Stimulated activated CD4-positive, alpha-beta T cell treated with anti-CD3 and anti-CD28 coated beads, Interleukin-15, amount 100 ng/mL, for 1 hour (primary cell): ENCODE measurements at places on chromosomes 4 and X.

DNA sequence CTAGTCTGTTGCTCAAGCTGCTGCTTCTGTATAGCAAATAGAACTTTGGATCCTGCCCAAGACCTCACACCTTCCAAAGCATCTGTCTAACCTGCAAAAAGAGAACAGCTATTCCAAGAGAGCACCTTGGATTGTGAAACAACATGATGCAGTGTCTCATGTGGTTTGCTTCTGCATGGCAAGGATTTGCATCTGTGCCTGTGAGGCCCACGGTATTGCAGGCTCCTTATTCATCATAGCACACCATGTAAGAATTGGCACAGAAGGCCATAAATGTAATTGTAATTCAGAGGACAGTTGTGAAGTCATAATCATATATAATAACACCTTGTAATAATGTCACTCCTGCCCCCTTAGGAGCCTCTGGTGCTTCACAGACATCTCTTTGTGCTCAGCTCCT is 147.1 kb downstream of the ZNF674 start:
- no peak for DNase-seq

DNA sequence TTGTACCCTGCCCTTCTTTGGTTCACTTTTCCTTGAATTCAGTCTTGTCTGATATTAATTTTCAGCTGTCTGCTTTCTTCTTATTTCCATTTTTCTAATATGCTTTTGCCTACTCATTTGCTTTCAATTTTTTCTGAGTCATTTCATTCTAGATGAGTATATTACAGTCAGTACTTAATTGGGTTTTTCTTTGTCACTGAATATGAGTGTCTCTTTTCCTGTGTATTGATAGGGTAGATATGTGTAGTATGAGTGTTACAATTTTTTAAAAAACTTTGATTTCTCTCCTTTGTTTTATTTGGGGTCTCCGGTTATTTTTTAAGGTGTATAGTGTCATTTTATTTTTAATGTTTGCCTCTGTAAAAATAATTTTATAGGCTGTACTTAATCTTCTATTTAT is 222.2 kb downstream of the IDS start:
- DNase-seq: no peak

- DNase-seq: no peak
Measured at GRCh38 chr4:25795566-25796454, 67.0 kb downstream of the SEL1L3 start.

DNA sequence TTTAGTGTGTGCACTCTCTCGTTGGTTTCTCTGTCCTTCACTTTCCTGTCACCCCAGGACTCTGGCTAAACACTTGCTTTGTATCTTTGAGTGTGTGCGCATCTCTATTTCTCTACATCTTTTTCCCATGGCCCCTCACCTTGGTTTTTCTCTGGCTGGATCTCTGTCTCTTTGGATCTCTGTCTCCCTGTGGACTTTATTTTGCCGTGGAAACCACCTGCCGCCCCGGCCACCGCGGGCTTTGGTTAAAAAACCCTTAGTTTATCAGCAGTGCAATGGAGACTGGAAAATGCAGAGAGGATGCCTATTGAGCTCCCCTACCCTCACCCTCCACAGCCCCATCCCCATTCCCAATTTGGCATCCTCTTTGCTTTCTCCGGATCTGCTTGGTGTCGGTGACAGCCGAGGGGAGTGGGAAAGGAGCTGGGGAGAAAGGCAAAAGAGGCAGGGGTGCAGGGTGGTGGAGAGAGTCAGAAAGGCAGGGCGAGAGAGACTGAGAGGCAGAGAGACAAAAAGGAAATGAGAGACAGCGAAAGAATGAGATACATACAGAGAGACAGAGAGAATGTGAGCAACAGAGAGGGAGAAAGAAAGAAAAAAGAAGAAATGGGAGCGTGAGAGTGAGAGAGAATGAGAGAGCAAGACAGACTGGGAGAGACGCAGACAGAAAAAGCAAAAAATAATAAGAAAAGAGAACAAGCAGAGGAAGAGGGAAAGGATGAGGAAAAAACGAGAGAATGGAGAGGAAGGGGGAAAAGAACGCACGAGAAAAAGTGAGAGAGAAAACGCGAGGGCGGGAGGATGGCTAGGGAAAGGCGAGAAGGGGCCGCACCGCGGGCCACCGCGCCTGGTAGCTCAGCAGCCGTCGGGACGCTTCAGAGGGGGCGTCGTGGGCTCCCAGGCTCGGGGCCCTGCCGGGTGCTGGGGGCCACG is 688 bp downstream of the GPR101 start:
- DNase-seq: no peak

DNA sequence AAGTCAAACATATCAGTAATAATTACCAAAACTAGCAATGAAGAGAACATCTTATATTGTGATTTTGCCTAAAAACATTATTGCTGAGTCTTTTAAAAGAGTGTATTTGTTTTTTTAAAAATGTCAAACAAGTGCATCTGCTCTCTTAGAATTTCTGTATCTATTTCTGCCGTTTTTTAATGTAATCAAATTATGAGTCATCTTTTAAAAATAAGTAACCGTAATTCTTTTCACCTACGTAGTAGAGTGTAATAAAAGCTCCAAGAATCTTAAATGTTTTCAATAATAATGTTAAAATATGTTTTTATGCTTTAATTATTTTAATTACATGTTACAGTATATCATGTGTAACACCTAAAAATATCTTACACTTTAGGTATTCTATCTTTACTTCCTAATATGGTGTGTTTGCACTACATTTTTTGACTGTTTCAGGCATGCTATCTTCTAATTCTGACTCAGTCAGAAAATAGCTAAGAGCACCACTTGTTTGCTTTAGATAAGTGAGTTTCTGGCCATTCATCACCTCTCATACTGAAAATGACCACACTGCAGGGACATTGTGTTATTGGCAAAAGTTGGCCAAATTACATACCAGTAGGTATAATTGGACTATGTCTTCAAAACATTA is 368.5 kb downstream of the PCDH7 start:
- DNase-seq: no peak

DNA sequence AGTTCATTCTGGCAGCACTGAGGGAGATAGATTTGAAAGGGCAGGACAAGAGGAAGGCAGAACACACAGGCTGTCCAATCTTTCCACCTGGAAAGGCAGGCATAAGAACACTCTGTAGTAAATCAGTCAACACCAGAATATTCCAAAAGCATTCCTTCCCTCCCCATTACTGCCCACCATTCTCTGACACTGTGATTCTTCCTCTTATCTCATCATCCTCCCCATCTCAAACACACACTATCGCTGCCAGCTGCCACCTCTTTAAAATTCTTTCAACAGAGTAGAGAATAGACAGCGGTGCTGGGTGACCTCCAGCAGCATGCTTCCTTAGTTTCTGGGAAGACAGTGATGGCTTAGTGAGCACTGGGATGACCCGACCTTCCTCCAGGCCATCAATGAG is 53.7 kb upstream of the MYOZ2 start:
- no peak for DNase-seq

GRCh38 chr4:86653237-86653865 is 59.2 kb downstream of the PTPN13 start:
- no peak for DNase-seq

DNA sequence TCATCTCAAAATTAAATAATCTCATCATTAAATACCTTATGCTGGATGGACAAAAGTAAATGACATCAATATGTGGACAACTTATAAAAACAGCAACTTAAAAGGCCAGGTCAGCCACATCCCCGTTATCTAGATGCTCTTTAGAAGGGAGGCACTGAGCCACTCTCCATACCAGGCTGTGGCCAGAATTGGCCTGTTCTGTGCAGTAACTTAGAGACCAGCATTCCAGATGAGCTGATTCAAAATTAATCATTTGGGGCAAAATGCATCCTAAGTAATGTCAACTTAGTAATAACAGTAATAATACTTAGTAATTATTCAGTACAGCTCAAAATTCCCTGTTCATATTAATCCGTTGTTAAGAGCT is 373.6 kb downstream of the FBXW7 start:
- no peak for DNase-seq

DNA sequence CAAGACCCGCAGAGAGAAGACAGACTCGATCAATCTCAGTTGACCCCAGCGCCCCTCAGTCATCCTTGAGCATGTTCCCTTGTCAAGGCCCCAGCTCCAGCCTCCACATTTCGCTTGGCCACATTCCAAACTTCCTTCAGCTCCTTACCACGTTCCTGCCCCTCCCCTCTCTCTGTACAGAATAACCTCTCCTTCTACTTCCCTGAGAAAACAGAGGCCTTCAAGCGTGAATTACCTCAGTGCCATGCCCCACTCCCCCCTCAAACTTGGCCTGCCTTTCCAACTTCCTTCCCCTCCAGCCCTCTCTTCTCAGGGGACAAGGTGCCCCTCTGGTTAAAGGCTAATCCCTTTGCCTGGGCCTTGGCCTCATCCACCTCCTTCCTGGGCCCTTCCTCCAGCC is 3.2 kb upstream of the RIPPLY1 start:
- DNase-seq: no peak

GRCh38 chr4:121326597-121326996 is 54.2 kb downstream of the QRFPR start:
- no peak for DNase-seq

DNA sequence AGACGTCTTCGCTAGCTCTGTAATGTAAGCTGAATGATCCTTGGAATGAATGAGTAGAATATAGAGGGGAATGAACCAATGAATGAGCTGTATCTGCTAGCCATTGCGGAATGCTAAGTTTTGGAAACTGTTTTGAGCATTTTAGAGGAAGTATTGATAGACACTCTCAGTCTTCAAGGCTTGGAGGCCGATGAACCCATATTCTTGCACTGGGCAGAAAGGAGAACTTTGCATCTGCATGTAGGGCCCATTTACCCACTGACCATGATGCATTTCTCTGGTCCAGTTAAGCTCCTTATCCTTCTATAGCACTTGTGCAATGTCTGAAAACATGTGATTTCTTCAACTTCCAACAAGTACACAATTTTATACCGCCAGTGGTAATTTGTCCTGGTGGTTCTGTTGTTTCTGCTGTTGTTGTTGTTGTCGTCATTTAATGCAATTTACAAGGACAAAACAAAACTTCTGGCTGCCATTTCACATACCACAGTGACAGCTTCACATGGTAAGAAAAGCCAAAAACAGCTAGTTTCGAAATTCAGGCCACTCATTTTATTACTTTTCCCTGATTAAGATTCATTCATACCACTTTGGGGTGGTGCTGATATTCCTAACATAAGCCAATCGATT is 85.0 kb upstream of the MTM1 start:
- DNase-seq: no peak

GRCh38 chrX:124455966-124456365 is 109.6 kb downstream of the SH2D1A start:
- no peak for DNase-seq

GRCh38 chrX:45240301-45240700 is 39.6 kb upstream of the DIPK2B start:
- no peak for DNase-seq

DNA sequence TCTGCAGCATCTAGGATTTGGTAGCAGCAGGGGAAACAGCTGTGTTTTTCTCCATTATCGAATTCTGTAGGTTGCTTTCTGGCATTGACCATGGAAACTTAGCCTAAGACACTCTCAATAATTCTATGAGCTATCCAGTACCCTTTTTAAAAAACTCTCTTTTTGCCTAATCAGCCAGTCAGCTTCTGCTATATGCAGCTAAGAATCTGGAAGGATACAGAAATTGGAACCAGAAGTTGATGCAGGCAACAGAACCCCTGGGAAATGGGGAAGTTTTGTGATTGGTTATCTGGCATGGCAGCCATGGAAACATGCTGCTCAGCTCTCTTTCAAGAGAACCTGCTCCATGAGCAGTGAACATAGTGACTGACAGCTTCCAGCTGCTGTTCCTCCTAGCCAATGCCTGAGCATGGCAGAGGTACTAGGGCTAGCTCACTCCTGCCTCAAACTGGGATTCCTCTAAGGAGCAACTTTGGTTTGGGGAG is 417.6 kb upstream of the MAOA start:
- no peak for DNase-seq

DNA sequence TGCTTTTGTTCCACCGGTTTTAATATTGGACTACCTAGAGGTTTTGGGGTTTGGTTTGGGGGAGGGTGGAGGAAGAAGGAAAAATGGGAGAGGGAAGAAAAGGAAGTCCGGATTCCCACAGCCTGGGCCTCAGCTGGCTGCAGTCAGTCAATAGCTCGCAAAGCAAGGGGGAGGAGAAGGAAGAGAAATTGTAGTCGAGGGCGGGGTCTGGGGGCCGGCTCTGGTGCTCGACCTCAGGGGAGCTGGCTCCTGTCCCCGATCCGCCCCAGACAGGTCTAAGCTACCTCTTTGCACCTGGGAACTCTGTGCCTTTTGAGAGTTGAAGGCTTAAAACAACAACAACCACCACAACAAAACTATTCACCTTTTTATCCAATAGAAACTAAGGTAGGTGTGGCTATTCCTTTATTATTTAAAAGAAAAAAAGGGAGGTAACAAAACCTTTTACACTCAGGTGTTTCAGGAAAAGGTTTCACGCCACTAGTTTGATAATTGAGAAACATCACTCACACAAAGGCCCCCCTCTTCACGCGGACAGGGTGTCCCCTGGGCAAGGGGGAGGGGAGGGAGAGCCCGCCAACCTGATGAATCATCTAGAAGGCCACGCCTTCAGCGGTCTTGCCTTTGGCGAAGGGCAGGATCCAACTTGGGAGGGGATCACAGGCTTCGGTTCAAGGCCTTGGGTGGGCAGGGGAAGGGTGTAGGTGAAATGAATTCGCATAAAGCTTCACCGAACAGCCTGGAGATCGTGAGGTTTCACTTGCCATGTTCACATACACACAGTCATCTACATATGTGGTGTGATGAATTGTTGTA is 1.6 kb upstream of the LNX1 start:
- no peak for DNase-seq

GRCh38 chrX:153804100-153804595 is 9.7 kb downstream of the SSR4 start:
- DNase-seq: no peak

DNA sequence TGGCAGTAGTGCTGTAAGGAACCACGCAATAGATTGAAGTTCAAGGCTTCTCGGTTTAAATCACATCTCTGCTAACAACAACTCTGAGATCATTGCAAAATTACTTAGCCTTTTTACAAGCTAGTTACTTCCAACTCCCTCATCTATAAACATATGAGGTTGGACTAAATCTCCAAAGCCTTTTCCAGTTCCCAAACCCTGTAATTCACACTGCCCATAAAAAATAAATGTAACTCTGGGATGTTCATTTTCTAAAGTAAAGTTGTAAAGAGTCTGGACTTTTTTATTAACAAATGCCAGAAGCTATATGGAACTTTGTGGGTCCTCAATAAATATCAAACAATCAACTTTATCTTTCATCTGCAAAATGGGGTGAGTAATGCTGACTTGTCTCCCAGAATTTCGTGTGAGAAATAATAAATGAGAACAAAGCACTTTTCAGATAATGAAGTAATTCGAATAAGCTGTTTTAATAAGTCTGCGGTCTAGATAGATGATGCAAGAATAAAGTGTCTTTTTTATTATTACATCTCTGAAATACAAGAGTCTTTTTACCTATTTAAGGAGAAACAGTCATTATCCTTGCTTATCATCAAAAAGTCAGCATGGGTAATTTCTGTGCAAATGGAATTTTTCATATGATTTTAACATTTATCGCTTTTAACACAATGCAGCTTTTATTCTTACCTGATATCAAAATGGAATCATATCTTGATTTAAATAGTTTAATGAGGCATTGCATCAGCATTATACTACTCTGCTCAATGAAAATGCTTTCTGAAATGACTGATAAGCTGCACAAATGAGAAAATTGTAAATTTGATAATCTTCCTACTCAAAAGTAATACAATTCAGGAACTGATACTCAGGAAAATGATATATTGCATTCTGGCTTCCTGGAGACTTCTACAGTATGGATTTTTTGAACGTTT is 252.6 kb downstream of the BANK1 start:
- DNase-seq: no peak

GRCh38 chrX:39206399-39207145 is 405.3 kb downstream of the MID1IP1 start:
- no peak for DNase-seq

GRCh38 chrX:21779095-21779494 is 21.2 kb upstream of the SMPX start:
- no peak for DNase-seq
